GM23338 (cell line): ENCODE measurements at places on chromosomes 1 and 21.

DNA sequence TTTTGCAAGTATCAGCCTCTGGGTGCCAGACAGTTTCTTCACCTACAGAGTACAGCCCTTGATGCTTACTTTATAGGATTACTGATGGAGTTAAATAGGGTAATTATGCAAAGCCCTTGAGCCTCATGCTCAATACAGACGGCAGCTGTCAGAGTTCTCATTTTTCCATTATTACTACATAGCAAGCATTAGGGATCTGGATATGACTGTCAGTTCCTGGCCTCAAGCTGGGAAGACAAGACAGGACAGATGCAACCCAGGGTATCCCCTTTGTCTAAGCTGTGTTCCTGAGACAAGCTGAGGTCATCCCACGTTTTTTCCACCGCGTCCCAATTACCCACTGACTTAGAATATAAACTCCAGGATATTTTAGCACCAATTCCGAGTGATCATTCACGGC is 94.4 kb downstream of the SLC35F3 start:
- no peak for DNase-seq

DNA sequence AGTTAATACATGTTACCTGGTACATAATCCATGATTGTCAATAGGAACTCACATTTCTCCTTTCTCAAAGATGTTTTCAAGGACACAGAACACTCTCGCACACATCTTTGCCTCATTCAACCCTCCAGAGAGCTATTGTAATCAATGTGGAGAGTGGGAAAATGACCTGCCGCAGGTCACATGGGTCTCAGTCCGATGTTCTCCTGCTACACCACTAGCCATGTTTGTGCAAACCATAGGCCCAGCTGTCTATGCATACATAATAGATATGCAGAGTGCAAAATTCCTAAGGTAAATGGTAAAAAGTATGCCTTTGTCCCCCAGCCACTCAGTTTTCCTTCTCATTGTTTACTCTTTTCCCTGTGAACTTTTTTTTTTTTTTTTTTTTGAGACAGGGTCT is 89.2 kb downstream of the ADSS2 start:
- no peak for DNase-seq

DNA sequence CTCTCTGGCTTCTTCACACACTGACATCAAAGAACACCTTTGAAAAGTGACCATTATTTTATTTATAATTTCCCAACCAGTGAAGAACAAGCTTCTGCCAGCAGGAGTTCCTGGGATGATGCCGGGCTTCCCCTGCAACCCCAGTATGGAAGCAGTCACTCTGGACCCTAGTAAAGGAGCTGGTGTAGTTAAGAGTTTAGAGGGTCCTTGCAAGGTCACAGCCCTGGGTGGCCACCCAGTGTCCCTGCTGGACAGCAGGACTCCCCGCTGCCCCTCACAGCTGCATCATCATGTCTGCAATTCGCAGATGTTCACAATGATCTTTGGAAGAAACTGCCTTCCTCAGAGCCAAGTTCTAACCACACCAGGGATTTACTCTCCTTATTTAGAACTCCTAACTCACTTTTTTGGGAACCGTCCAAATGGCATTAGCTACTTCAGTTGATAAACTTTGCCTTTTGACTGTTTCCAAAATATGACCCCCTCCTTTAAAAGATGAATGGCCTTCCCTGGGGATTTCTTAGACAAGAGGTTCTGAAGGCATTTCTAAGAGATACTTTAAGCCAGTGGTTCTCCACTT is 90.6 kb downstream of the HIVEP3 start:
- no peak for DNase-seq

- no peak for DNase-seq
Measured at GRCh38 chr1:201049248-201049831, 25.8 kb upstream of the KIF21B start.

- DNase-seq, result no peak
Measured at GRCh38 chr1:2060535-2060934, 10.3 kb downstream of the PRKCZ start.

GRCh38 chr1:43580039-43580438 is 49.4 kb downstream of the PTPRF start:
- no peak for DNase-seq

DNA sequence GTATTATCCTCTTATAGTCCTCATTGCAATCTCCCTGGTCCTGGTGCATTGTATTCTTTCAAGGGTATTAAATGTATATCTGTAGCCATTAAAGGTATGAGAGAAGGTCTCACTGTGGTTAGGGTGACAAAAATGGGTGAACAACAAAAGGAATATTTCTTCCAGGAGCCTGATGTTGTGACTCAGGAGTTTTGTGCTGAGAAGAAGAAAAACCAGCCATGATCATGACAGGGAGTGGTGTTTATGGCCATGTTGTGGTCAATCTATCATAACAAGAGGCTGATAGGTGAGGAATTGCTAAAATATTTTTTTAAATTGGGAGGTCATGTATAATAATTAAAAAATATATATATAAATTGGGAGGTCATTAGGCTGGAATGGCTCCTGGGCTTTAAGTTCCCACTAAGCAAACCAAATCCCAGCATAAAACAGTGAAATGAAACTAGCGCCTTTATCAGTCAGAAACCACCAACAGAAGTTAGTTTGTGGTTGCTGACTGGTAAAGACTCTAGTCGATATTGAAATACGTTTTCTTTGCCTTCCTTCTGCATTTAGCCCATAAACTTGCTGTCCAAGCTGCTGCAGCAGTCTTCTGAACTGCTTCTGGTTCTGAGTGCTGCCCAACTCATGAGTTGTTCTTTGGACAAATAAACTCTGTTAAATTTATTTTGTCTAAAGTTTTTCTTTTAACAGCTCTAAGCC is 60.3 kb downstream of the TBX19 start:
- DNase-seq, result no peak

DNA sequence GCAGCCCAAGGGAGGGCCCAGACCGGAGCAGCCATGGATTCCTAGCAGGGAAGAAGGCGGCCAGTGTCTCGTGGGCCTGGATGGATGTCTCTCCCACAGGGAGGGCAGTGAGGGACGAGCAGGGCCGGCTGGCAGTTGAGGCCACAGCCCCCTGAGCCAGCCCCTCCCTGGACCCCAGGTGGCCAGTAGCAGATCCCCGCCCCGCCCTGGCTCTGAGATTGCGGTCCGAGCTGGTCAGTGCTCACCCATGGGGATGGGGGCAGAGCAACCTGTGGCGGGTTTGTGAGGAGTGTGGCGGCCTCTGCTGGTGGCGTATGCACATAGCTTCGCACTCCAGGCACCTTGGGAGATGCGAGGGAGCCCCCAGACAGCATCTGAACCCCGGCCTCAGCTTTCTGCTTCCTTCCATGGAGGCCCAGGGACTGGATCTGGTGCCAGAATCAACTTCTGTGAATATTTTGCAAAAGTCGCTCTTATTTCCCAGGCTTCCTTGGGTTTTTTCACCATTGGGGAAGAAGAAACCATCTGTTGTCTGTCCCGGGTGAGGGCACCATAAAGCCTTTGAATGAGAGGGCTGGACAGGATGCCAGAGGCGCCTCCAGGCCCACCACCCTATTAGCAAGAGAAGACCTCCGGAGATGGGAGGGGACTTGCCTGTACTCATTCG is 8.4 kb upstream of the KCNN3 start:
- DNase-seq, result peak; percentile 93

DNA sequence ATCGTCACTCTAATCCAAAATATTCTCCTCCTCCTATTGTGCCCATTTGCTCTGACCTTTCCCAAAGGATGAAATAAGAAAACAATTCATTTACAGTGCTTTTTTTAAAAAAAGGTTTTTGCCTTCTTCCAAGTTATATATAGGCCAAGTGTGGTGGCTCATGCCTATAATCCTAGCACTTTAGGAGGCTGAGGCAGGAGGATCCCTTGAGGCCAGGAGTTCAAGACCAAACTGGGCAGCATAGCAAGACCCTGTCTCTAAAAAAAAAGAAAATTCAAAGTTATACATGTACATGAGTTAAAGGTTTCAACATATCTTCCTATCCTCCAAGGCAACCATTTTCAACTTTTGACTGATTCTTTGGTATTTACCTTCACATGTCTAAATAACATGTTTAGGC is 10.1 kb upstream of the USP1 start:
- no peak for DNase-seq

- no peak for DNase-seq
Measured at GRCh38 chr1:16029288-16029687, 7.5 kb downstream of the CLCNKA start.

DNA sequence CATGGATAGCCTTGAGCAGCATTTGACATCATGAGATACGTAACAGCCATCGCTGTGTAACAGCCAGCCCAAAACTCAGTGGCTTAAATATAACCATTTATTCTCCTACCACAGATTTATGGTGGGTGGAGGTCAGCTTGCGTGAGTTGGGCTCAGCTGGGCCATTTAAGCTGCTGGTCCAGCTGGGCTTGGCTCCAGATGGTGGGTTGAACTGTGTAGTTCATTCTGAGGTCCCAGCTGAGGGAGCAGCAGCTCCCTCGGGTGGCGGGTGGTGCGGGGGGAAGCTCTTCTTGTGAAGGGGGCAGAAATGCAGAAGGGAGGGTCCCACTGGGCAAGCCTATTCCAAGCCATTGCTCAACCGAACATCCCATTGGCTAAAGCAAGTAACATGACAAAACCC is 75.9 kb downstream of the IGSF21 start:
- no peak for DNase-seq

DNA sequence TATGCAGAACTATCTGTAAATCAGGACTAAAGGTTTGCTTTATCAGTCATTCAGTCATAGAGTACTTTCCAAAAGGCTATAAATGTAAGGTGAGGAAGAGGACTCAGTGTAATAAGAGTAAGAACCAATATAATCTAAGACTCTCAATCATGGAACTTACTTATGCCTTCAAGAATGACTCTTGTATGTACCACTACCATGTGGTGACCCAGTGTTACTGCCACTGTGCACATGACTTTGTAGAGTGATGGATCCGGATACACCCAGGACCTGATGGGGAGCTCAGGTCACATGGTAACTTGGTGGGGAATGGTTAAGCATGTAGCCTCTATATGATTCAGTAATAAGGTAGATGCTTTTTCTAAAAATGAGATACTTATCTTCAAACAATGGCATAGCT is 2099.8 kb downstream of the MRPL39 start:
- no peak for DNase-seq

DNA sequence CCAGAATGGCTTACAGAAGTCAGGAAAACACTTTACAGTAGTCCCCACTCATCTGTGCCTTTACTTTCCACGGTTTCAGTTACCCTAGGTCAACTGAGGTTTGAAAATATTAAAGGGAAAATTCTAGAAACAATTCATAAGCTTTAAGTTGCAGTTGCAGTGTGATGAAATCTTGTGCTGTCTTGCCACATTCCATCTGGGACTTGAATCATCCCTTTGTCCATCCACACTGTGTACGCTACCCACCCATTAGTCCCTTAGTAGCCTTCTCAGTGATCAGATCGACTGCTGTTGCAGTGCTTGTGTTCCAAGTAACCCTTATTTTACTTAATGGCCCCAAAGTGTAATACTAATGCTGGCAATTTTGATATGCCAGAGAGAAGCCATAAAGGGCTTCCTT is 30.5 kb downstream of the ZCCHC17 start:
- no peak for DNase-seq

DNA sequence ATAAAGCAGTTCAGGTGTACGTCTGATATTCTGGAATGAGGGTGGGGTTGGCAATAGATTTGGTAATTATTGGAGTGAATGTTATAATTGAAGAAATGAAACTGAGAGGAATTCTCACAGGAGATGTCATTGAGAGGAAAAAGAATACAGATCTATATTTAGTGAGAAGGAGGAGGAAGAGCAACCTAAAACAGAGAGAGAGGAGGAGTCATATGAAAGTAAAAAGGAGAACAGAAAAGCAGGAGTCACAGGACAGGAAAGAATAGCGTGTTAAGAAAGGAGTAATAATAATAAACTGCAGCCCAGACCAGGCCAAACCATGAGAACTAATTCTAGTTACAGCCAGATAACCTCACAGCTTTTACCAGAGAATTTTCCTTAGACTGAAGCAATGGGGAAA is 62.7 kb upstream of the MROH9 start:
- DNase-seq, result no peak

GRCh38 chr1:169249611-169250010 is 118.0 kb downstream of the NME7 start:
- no peak for DNase-seq

DNA sequence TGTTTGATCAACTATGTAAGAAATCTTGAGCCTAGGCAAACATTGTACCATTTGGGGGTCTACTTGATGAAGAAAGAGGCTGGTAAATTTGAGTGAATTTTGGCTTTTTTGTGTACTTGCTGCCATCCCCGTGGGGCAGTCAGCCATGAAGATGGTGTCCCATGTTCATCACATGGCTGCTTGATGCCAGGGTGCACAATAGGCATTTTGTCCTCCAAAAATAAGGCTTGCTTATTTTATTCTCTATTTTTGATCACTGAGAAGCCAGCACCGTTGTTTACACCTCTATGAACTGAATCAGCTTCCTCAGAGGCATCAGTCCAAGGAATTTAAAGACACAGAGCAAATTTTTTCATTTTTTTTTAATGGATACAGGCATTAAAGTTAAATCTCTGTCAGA is 1195.7 kb downstream of the AMY1C start:
- DNase-seq, result no peak

DNA sequence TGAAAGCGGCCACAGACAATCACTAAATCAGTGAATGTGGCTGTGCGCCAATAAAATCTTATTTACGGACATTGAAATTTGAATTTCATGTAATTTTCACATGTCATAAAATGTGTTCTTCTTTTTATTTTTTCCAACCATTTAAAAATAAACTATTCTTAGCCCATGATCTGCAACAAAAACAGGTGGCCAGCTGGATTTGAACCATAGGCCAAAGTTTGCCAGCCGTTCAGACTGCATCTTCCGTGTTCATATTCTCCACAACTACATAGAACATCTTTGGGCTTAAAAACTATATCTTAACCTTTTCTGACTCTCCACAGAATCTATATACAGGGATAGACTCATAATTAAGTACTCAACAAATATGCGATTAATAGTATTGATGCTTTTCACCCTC is 81.2 kb upstream of the RALGPS2 start:
- no peak for DNase-seq

- no peak for DNase-seq
Measured at GRCh38 chr1:210688512-210689234, 360.0 kb downstream of the HHAT start.

GRCh38 chr1:205310976-205311704 is 10.4 kb downstream of the NUAK2 start:
- DNase-seq, result no peak

GRCh38 chr1:93728480-93729131 is 47.0 kb upstream of the BCAR3 start:
- no peak for DNase-seq

DNA sequence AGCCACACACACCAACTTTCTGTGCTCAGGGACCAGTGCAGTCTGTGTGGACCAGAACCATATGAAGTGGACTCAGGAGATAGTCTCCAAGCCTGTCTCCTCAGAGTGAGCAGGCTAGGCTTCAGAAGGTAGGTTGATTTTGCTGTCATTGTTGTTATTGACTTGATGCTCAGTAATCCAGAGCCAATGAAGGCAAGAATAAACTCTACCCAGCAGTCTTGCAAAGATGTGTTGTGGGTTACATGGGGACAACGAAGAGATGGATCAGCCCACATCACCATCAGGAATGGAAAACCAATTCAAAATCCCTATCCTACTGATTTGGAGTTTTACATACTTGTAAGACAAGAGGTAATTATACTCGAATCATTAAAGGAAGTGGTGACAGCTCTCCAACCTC is 37.4 kb downstream of the PHC2 start:
- no peak for DNase-seq

- peak; percentile 49 for DNase-seq
Measured at GRCh38 chr1:9293533-9294404, 1.1 kb downstream of the SPSB1 start.
